ENCODE measurements at places on chromosomes 4 and X.
A peak's percentile ranks its signal among the peaks of the same experiment; 100 is the strongest.

DNA sequence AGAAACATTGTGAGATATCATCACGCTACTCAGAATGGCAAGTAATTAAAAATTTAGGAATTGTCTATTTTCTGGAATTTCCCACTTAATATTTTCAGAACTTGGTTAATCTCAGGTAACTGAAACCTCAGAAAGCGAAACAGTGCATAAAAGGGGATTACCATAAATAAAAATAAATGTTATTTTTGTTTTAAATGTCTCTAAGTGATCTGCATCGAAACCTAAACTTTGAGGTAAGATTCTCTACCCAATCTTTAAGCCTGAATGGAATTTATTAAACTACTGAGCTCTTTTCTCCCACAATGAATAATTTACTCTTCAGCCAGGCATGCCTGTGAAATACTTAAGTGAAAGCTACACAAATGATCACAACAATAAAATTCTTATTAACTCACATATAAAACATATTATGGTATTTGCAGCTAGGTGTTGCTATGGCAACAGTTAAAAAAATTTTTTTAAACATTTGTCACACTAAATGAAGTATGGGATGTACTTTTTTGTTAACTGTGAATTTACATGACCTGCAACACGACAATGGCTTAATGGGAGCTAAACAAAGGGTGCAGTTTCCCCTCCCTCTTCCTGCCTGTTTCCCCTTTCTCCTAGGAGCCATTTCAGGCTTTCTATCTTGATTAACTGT is 220.2 kb upstream of the PRPS2 start:
- DNase-seq, result no peak

GRCh38 chr4:80173841-80174240 is 23.5 kb upstream of the PRDM8 start:
- no peak for DNase-seq

GRCh38 chr4:95363966-95364365 is 184.8 kb downstream of the UNC5C start:
- no peak for DNase-seq

GRCh38 chr4:110034026-110034393 is 121.3 kb downstream of the EGF start:
- no peak for DNase-seq

DNA sequence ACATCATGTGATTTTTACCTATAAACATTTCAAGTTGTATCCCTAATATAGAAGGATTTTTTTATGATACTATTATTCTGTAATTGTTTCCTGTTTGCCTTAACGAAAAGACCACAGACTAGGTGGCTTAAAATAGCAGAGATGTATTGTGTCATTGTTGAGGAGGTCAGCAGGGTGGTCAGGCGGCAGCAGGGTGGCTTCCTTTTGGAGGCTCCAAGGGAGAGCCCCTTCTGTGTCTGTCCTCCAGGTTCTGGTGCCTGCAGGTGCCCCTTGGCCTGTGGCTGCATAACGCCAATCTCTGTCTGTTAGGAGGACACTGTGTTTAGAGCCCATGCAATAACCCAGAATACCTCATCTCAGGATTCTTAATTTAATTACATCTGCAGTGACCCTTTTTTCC is 118.1 kb downstream of the TBL1X start:
- no peak for DNase-seq

DNA sequence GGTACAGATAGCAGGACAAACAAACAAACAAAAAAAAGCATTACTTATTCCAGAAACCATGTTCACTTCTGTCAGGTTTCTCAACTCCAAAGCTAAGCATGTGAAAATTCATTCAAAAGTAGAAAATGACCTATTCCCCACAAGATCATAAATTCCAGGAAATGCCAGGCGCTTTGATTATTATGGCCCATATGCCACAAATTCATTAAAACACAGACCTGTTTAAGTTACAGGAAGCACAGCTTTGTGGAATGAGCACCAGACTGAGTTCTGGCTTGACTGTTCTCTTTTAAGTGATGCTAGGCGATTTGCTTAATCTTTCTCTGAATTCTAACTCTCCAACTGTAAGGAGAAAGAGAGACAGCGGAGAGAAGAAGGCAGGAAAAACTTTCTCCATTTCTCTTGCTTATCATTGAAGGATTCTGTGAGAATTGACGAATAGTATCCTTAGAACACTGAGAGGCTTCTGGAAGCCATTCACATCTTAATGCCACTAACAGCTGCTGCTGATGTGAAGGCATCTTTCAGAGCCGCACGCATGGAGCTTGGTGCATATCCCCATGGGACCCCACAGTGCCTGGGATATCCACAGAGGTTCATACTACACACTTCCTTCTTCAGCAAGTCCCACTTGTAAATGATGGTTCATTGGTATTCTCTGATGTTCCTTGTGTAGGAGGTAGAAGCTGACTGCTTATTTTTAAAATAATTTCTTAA is 138.0 kb downstream of the ZNF674 start:
- no peak for DNase-seq

GRCh38 chrX:150664290-150664689 is 28.9 kb upstream of the MTMR1 start:
- DNase-seq, result no peak

GRCh38 chr4:24488399-24489164 is 95.8 kb downstream of the DHX15 start:
- DNase-seq, result peak; percentile 6

DNA sequence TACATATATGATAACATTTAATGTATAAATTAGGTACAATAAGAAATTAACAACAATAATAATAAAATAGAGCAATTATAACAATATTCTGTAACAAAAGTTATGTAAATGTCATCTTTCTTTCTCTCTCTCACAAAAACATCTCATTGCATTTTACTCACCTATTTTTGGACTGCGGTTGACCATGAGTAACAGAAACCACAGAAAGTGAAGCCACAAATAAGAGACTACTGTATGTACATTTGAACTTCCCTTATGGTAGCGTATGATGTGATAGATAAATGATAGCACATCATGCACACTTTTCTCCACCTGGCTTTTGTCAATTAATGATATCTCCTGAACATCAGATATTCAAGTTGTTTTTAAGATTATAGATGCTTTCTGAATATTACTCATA is 80.5 kb downstream of the HNRNPD start:
- no peak for DNase-seq

DNA sequence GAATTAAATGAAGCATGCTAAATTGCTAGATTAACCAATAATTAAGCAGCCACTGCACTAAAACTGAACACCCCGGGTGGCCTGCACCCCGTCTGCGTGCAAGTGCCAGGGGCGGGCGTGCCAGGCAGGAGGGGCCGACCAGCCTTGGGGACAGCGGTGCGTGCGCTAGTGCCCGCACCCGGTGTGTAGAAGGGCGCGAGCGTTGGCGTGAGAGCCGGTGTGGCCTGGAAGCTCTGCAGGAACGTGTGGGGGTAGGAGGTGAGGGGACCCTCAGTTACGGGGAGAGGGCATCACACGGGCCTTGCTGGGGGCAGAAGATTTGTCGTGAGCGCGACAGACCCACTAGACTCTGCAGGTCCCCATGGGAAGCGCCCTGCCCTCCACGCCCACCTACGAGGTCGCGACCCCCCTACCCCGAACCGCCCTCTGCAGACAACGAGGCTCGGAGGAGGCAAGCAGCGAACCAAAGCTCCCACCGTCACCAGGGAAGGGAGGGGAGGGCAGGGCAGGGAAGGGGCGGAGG is 105.8 kb downstream of the FAM53A start:
- DNase-seq, result no peak

DNA sequence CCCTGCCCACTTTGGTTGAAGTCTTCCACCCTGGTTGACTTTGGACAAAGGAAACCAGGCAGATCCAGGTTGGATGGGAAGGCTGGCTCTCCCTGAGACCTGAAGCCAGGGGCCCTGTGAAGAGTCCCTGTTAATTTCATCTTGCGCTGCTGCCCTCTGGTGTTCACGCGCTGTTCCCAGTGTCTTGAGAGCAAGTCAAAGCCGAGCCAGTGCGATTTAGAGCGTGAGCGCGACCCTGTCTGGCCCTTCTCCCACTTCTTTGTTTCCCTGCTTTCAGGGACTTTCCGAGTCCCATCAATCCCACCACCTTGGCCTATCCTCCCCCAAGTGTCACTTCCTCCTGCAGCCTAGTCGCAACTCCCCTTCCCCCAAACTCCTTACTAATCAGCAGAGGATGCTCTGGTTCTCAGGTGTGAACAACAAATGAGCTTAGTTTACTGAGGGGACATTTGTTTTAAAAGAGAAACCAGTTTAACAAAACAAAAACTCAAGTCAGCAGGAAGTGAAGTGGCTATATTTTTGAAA is 25.8 kb upstream of the CHRNA9 start:
- no peak for DNase-seq

- no peak for DNase-seq
These were observed 4.3 kb downstream of the ASB11 start for GRCh38 chrX:15311119-15311518.

DNA sequence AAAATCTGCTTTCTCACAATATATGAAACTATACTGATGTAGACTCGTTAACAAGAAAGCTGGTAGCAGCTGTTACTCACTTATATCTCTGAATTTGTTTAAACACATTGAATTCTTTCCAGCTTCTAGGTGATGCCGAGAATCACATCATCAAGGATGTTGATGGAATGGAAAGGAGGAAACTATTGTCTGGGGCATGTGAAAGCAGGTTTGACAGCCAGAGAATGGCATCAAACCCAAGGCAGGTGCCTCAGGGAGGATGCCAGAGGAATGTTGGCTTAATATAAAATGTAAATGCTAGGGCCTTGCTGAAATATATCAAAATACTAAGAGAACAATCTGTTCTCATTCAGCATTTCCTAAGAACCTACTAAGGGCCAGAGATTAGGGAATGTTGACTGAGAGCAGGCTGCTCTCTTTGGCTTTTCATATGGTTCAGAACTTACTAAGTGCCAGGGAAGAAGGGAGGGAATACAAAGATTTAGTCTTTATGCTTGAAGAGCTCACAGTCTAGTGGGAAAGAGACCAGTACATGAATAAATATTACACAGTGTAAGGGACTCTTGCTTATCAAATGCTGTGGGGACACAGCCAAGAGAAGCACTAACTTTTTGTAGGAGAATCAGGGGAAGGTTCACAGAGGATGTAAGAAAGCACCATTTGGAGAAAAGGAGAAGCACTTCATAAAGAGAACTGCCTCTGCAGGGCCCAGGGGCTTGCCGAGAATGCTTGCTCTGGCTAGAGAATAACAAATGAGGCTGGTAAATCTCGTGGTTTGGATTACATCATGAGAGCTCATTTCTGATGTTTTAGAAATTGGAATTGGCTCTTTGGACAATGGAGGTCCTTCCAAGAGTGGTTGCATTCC is 14.7 kb downstream of the SLIT2 start:
- DNase-seq, result no peak

DNA sequence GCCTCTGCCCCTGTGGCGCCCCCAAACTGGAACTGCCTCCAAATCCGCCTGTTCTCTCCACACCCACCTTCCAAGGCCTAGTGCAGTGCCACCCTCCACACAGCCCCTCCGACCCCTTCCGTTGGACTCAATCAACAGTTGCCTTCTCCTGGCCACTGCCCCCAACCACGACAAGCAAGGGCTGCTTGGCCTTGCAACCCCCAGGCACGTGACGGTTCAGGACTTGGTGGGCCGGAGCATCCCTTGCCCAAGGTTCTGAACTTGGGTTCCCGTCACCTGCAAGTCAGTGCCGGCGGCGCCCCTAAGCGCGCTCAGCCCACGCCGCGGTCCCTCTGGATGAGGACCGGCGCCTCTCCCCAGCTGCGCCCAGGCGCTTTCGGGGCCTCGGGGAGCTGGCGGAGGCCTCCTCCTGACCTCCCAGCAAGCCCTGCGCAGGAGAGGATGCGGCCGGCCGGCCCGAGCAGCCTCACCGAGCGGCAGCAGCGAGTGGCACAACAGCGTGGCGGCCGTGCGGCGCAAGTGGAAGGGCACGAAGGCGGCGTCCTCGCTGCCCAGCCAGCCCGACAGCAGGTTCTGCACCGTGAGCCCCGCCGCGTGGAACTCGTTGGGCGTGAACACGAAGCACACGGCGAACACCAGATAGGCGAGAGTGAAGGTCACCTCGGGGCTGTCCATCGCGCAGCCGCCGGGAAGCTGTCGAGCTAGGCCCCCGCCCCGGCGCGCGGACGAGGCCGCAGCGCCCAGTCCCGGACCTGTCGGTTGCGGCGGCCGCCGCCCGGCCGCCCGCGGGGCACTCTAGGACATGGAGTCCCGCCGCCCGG is 750 bp downstream of the TMEM129 start:
- no peak for DNase-seq

GRCh38 chr4:182593402-182593801 is 323.8 kb downstream of the DCTD start:
- DNase-seq, result no peak

DNA sequence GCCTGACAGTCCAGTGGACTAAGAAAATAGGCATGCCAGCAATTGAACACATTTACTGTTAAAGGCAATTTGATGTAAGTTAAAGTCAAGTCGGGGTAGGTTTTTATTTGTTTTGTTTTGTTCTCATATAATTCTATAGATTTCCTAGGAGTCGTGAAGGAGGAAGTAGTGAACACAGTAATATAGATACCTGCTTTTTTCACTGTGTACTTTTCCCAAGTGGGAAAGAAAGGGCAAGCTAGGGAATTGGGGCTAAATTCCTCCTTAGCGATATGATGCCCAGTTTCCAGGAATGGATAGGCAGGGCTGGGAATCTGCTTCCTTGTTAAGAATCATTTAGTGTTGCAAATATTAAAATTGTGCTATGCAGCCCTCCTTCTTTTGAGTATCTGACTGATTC is 271.0 kb downstream of the ARHGAP24 start:
- DNase-seq, result no peak

- no peak for DNase-seq
These were observed 23.6 kb upstream of the RASGEF1B start for GRCh38 chr4:81495345-81495744.

- no peak for DNase-seq
These were observed 1.1 kb upstream of the HTATSF1 start for GRCh38 chrX:136496186-136496763.

- DNase-seq, result no peak
These were observed 357 bp upstream of the ETNPPL start for GRCh38 chr4:108763226-108763593.

DNA sequence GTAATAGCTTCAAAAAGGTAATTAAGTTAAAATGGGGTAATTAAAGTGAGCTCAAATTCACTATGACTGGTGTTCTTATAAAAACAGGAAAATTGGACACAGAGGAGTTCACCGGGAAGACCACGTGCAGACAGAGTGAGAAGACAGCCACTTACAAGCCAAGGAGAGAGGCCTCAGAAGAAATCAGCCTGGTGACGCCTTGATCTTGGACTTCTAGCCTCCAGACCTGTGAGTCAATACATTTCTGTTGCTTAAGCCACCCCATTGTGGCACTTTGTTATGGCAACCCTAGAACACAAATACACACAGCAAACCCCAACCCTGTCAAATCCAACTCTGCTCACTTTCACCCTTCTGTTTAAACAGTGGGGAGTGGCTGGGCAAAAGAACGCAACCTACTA is 4.1 kb upstream of the CD38 start:
- DNase-seq, result no peak

All from GOT3 (cell line).